ENCODE measurements at places on chromosomes 7 and 10.

DNA sequence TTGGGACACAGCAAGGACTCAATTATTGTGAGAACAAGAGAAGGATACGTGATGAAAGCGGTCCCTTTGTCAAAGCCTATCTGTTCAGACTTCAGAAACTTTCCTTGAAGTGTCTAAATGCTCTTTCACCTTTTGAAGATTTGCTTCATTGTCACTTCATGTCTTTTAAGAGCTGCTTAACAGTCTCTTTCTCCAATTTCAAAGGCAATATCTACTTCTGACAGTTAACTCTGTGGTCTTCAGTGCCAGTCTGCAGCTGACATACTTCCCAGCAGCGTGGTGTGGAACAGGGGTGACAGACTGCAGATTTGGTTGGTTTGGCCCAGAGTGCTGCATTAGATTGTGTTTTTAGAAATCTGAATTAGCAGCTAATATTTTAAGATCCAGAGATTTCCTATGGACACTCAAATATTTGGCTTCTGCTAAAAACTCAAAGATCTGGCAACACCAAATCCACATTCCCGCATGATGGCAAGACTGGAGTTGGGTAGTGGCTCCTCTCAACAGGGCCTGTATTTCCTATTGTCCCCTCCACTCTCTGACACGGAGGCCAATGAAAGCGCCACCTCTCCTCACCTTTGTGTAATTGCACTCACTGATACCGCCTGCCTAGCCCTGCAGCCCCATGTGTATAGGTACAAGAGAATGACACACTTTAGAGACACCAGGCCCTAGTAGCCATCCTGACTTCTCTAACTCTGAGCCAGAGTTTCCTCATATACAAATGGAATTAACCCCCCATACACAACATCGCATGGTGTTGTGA is 11.5 kb downstream of the SCRN1 start:
- no peak for ATAC-seq

- no peak for ATAC-seq
Observed at GRCh38 chr7:30633223-30633622, 38.5 kb downstream of the GARS1 start.

DNA sequence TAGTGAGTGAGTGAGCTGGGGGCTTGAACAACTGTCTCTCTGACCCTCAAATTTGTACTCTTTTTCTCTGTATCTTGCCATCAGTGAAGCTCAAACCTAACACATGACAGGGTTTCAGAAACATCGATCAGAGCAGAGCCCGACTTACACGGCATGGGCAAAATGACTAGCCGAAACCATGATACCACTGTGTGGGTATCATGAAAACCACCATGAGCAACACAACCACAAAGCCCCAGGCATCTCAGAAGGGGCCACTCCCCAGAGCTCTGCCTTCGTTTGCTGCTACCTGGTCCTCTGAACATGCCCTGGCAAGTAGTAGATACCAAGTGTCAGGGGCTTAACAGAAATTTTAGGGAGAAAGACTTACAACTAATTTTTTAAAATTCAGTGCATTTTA is 308.5 kb downstream of the WDR11 start:
- no peak for ATAC-seq

DNA sequence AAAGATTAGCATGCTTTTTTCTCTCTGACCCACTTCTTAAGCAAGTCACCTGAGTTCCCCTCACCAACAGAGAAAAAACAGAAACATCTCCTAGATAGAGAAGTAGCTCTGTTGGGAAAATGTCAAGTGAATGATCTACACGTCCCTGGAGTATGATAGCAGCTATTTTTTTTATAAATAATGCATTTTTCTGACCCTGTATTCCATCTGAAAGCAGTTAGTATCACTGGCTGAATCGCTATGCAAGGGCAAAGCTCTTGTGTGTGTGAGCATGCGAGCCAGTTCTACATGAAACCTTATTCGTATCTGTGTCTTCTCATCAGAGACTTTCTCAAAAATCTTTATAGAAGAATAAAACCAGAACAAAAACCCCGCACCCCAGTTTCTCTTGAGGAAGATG is 8.2 kb downstream of the ANKMY2 start:
- ATAC-seq, result peak; percentile 91

GRCh38 chr10:118116715-118117449 is 70.1 kb upstream of the RAB11FIP2 start:
- no peak for ATAC-seq

DNA sequence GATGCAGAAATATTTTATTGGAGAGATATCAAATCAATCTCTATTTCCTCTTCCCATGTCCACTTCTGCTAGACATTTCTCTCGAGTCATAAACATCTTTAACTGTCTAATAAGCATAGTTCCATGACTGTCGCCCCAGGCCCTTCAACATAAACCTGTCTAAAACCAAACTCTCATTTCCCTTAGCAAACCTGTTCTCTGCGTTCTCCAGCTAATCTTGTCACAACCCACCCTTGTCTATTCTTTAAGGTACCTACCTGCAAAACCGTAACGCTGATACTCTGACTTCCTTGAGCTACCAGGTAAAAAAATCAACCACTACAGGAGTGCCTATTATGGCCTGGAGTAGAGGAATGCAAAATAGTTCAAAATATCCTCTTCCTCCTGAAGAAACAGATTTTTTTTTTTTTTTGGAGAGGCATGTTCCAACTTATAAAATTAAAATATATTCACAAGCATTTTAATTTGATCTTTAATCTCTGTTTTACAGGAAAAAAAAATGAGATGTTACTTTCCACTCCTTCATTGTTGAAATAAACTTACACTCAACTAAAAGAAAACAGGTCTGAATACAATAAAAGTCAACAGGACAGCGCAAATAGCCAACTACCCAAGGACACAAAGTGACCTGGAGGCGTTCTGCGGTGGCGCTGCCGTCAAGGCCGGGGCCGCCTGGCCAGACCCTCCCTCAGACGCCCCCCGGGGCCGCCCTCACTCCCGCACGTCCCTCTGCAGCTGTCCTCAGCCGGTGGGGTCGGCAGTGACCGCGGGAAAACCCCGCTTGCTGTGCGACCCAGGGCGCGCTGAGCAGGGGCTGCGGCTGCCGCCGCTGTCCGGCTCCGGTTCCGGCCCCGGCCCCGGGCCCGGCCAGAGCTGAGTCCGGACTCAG is 765 bp downstream of the SLC25A40 start:
- no peak for ATAC-seq

GRCh38 chr10:62083412-62084267 is 182.1 kb downstream of the ARID5B start:
- ATAC-seq, result peak; percentile 55

DNA sequence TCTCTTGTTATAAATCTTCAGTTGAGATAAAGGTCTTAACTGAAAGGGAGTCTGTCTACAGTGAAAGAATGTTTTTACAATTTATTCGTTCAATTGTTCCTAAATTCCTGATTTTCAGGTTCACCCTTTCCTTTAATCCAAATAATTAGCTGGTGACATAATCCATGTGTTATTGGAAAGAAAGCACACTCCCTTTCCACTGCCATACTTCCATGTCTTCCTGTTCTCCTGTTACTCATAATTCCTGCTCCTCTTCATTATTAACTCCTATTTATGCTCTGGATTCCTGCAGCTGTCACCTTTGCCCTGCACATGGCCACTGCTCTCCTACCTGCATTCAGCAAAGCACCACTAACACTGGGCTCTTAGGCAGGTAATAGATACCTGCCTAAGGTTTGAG is 40.0 kb upstream of the FAM3C start:
- no peak for ATAC-seq

GRCh38 chr7:155833651-155834050 is 21.4 kb upstream of the SHH start:
- no peak for ATAC-seq

GRCh38 chr7:155001756-155002410 is 1.0 kb downstream of the PAXIP1 start:
- peak; percentile 2 for ATAC-seq

GRCh38 chr7:116732788-116733694 is 61.0 kb downstream of the MET start:
- ATAC-seq, result no peak

DNA sequence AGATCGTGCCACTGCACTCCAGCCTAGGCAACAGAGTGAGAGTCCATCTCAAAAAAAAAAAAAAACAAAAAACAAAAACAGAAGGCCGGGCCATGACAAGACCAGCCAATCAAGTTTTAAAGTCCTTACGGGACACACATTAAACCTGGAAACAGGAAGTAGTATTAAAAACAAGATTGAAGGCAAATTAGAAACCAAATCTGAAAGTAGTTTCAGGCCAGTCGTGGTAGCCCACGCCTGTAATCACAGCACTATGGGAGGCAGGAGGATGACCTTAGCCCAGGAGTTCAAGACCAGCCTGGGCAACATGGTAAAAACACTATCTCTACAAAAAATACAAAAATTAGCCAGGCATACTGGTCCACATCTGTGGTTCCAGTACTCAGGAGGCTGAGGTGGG is 18.1 kb downstream of the PSAP start:
- no peak for ATAC-seq

GRCh38 chr10:122301055-122301810 is 30.1 kb downstream of the BTBD16 start:
- ATAC-seq, result peak; percentile 47

DNA sequence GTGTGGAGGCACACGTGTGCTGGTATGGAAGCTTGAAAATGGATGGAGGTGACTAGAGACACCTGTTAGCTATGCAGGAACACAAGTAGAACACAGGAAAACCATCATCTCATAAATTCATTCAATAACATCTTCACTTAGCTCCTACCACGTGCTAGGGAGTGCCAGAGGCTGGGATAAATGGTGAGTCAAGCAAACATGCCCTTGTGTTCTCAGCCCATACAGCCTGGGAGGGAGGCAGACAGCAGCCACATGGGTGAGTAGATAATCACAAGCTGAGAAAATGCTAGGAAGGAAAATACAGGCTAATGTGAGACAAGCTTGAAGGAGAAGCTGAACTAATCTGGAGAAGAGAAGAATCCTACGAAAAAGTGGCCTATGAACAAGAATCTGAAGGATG is 468.0 kb upstream of the ZMIZ1 start:
- peak; percentile 77 for ATAC-seq

DNA sequence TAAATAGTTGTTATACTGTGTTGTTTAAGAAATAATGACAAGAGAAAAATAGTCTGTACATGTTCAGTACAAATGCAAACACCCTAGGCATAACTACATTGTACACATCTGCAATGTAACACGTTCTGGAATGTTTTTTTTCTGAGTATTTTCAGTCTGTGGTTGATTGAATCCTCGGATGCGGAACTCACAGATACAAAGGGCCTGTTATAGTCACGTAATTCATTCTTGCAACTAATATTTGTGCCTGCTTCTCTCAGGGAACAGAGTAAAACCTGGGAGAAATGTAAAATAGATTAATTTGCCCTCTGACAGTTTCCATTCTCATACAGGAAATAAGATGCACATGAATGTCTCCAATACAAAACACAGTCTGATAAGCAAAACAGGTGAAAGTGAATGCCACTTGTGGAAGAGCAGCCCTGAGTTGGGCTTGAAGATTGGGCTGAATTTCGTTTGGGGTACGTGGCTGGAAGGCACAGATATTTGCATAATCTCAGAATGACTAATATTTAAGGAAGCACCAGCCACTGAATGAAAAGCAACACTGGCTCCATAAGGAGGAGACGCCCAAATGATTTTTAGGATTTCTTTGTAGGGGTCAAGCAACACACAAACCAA is 19.1 kb downstream of the DENND2A start:
- ATAC-seq, result no peak

- ATAC-seq, result no peak
Observed at GRCh38 chr7:129512192-129512591, 9.9 kb downstream of the SMKR1 start.

DNA sequence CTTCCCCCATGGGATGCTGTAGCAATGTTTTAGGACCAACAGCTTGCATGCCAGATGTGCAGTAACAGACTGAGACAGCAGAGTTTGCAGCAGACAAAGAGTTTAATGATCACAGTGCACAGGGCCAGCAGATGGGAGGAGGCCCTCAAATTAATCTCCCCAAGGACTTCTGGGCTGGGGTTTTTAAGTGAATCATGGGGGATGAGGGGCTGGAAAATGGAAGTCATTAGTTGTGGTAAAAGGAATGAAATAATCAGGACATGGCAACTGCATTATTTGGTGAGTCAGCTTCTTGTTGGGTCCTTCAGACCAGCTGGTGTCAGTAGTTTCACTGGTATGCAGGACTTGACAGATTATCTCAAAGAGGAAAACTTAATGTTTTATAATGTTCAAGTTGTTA is 12.6 kb upstream of the NRBF2 start:
- peak; percentile 9 for ATAC-seq

DNA sequence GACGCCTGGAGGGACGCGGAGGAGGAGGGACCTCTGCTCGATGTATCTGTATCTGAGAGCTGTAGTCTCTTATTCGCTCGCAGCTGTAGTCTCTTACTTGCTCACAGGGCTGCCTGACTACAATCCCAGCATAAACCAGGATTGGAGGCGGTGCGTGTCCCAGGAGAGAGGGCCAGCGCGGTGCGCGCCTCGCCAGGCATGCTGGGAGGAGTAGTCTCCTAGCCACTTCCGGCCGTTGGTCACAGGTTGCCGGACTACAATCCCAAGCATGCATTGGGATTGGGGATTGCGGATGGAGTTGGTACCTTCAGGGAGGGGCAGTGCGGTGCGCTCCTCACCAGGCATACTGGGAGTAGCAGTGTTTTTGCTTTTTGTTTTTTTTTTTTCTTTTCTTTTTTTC is 421.7 kb upstream of the NUPR2 start:
- ATAC-seq, result no peak

DNA sequence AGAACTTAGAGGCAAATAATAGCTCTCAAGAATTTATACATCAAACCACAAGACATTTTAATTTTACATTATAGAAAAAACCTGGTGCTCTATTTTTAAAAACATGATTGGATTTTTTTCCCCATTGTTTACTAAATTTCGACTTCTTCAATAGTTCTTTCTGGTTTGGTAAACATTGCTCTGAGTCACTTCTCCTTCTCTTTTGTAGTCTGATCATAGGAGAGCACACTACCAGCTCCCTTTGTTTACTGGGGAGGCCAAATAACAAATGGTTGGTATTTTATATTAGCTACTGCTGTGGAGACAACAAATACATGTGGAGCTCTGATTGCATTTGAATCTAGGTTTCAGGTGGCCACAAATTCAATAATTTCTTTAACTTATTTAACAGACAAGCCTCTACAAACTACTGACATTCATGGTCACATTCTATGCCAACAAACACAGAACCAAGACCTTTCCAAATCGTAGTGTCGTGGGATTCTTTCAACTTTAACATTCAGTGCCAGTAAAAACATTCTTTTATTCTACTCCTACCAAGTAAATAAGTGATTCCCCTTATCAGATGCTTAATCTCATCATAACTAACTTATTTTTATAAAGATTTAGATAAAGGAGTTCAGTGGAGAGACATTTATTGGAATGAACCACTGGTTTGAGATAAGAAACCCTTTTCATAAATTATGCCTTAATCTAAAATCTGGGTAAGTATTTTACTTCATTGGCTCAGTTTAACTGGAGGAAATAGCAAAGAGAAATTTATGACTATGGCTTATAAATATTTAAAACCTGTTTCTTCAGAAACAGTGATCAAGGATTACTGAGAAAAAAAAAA is 17.7 kb upstream of the FXYD4 start:
- no peak for ATAC-seq

Measured in motor neuron (in vitro differentiated cells).